ENCODE measurements at places on chromosomes 3 and 15.

DNA sequence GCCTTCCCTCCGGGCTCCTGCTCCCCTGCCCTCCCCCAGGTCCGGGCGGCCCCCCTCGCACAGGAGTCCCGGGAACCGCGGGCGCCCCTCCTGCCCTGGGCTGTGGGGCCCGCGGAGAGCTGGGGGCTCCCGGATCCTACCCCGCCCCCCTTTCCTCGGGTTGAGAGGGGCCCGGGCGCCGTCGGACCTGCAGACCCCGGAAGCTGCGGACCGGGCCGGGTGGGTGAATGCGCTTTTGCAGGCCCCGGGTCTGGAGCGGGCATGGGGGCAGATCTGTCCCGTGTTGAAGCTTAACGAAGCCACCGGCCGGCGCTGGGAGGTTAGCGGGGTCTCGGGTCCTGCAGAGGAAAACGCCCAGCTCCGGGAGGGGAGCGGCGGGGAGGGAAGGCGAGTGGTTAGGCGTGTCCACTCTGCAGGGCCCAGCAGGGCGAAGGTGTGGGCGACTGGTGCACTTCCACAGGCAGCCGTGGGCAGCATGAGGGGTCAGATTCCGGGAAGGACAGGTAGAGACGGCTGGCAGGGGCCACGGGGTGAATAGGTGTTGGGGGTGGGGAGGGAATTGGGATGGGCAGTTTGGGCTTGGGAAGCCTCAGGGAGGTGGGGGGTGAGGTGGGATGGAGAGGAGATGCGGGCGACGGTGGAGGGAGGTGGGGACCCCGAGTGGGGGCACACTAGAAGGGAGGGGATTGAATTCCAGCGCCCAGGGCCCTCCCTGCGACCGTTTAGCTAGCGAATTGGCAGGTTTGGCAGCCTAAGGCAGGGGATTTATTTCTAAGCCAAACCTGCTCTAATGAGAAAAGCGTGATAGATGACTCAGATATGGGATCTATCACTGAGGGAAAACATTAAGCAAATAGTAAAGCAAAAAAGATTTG lies 635 bp downstream of the CD276 start:
- no peak for DNase-seq

- no peak for DNase-seq
Measured at GRCh38 chr15:99051308-99051707, 43.7 kb upstream of the PGPEP1L start.

GRCh38 chr3:65245133-65246063 lies 557.6 kb upstream of the ADAMTS9 start:
- DNase-seq = no peak

- no peak for DNase-seq
Measured at GRCh38 chr15:67997996-67998395, 56.1 kb upstream of the PIAS1 start.

DNA sequence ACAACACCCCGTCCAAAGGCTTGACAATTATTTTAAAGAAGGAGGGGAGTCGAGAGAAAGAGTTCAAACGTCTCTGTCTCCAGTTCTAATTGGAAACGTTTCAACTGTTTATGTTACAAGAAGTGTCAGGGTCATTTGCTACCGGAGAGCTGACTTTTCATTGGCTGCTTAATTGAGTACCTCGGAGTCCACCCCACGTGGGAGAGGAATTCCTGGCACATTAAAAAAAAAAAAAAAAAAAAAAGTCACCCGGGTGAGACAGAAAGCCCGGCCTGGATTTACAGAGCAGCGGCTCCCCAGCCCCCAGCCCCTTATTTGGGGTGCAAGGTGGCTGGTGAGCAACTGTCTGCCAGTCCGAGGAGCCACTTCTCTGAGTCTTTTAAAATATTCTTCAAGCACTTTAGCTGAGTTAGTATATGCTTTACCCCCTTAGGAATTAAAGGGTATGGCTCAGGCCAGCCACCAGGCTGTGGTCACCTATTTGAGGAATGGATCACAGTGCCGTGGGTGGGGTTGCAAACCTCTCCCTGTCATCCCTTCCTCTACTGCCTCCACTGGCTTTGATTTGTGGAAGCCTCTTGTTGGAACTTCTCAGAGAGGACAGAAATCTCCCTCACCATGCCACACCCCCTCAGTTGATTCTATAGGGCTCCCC lies 3.9 kb upstream of the TLE3 start:
- peak; percentile 15 for DNase-seq
